Activated T-helper 1 cell treated with anti-CD3 and anti-CD28 coated beads, Interleukin-2, amount 50 U/mL, for 16 hours (primary cell): ENCODE measurements at places on chromosomes 2 and 18.

DNA sequence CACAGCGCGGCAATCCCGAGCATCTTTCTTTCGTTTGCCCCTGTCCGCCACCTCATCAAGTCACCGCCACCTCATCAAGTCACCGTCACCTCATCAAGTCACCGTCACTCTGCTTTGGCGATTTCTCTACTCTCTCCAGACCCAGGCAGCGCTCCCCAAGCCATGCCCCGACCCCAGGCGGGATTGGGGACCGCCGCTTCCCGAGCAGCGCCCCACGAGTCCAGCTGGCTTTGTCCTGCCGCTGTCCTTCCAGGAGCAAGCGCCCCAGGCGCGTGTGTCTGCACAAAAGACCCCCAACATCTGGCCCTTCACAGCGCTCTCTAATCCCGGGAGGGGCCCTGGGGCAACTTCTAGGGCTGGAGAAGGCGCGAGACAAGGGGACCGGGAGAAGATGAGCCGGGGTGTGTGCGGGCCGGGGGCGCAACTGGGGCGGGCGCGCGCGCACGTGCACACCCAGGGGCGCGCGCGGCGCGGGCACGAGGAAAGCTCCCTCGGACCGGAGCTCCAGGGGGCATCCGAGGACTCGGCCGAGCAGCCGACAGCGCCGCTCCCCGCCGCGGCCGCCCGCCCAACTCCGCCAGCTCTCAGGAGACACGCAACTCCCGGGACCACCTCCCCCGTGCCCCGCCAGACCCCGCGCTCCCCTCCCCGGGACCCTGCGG lies 633 bp upstream of the RNF152 start:
- DNase-seq: peak; percentile 7

GRCh38 chr2:147224070-147224469 lies 620.8 kb upstream of the ACVR2A start:
- no peak for DNase-seq

DNA sequence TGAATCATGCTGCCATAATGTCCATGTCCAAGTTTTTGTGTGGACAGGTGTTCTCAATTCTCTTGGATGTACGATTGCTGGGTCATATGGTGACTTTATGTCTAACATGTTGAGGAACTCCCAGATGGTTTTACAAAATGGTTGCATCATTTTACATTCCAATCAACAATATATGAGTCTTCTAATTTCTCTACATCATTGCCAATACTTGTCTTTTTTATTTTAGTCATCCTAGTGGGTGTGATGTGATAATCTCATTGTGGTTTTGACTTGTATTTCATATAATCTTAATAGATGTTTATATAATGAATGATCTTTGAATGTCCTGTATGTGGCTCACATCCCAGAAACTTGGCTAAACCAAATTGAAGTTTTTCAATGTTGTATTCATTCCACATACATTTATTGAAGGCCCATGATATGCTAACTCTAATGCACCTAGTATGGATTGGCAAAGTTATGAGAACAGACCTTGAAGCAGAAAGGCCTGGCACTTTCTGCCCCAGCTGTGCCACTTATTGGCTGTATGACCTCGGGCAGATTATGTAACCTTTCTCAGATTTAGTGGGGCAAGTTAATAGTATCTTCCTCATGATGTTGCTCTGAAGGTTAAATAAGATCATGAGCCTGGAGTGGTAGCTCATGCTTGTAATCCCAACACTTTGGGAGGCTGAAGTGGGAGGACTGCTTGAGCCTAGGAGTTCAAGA lies 205.4 kb downstream of the RAB3GAP1 start:
- no peak for DNase-seq

- no peak for DNase-seq
Observed at GRCh38 chr2:45901468-45902032, 250.1 kb downstream of the PRKCE start.

DNA sequence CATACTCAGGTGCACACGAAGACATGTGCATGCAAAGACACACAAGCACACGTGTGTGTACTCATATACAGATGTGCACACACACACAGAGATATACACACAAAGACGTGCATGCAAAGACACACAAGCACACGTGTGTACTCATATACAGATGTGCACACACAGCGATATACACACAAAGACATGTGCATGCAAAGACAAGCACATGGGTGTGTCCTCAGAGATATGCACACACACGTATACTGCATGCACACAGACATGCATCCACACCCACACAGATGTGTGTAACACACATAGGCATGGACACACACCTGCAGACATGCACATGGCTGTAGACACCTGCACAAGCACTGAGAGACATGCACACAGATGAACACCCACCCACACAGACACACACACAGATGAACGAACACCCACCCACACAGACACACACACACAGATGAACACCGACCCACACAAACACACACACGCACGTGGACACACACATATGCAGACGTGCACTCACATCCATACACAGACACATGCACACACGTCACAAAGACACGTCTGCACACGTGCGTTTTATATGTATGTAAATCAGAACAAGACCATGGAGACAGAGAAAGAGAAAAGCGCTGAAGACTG lies 231.9 kb downstream of the TWIST2 start:
- no peak for DNase-seq

DNA sequence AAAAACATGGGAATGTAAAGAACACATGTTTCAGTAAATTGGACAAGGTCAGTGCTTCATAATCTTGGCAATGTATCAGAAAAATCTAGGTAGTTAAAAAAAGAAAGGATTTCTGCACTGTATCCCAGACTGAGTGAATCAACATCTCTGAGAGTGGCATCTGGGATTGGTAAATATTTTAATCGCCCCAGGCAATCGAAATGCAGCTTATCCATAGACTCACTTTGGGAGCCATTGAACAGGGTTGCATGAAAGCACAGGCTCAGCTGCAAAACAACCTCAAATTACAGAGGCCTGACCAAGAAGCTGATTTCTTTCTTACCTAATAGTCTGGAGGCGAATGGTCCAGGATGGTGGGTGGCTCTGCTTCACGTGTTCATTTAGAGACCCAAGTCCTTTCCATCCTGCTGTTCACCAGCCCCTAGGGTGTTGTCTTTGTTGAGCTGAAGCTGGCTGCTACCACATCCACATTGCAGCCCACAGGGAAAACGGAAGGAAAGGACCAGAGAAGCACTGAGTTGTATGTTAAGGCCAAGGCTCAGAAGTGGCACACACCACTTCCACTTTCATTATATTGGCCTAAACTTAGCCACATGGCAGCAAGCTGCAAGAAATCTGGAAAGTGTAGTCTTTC lies 59.0 kb downstream of the MOGAT1 start:
- DNase-seq: no peak

DNA sequence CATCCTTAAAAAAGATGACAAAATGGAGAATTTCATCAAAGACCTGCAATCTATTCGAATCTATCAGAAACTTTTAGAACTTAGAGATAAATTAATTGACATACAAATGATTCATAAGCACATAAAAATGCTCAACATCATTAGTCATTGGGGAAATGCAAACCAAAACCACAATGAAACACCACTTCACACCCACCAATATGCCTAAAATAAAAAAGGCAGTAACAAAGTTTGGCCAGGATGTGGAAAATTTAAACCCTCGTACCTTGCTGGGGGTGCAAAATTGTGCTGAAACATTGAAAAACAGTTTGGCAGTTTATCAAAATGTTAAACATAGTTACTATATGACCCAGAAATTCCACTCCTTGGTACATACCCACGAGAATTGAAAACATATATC lies 11.5 kb upstream of the EIF2AK3 start:
- DNase-seq: no peak

DNA sequence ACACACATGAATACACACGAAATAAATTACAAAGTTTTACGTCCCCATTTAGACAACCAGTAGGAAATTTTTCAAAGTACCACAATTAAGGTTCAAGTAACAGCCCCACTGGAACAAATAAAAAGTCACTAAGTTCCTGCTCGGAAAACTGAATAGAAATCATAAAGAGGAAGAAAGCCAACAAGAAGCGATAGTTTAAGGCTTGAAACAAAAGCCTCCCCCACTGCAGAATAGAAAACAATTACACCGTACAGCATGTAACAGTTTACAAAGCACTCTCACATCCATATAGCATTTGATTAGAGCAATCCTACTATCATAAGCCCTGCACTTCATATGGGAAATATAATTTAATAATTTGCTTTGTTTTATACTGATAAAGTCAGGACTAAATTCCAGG lies 15.5 kb downstream of the KLF7 start:
- no peak for DNase-seq

DNA sequence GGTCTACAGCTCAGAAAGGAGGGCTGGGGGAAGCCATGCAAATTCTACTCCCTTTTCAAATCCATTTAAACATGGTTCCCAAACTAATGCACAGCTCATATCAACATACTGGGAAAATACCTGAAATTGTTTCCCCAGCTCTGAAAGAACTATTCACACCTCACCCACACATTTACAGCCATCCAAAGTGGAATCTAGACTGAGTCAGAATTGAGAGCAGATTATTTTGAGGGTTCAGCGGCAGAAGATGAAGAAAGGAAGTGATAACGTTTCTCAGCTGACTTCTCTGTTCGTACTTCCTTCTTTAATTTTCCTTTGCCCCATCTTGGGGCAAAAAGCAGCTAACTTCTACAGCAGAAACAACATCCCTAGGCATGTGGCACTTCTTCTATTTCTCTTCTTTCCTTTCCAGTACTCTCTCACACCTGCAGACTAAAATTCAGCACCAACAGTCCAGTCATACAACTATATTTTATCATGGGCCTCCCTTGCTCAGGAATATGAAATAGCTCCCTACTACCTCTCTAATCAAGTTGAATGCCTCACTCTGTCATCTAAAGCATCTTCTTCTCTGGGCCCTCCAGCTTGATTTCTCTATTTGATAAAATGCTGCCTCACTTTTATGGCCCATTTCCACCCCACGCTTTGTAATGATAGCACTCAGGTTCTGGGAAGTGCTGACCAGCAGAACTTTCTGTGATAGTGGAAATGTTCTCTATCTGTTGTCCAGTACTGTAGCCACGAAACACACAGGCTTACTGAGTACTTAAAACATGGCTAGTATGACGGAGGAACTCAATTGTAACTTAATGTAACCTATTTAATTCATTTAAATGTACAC lies 35.9 kb downstream of the ARHGAP25 start:
- no peak for DNase-seq

DNA sequence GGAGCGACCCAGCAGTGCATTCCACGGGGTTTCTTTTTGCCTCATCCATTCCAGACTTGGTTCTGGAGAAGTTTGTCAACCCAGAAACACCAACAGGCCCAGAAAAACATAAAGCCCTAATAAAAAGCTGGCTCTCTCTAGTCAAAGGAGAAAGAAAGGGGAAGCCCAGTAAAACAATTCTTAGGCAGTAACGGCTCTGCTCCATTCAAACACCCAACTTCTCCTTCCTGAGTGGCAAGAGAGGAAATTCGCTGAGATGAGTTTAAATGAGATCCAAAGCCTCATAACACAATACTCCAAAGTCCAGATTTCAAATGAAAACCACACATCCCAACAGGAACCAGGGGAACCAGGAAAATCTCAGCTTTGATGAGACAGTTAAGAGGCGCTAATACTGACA lies 179.9 kb downstream of the RPIA start:
- no peak for DNase-seq

GRCh38 chr2:181621779-181622490 lies 35.0 kb downstream of the CERKL start:
- DNase-seq: no peak

- no peak for DNase-seq
Observed at GRCh38 chr2:9407363-9407811, 15.9 kb downstream of the ITGB1BP1 start.

- no peak for DNase-seq
Observed at GRCh38 chr18:49745045-49746014, 68.0 kb downstream of the ACAA2 start.

DNA sequence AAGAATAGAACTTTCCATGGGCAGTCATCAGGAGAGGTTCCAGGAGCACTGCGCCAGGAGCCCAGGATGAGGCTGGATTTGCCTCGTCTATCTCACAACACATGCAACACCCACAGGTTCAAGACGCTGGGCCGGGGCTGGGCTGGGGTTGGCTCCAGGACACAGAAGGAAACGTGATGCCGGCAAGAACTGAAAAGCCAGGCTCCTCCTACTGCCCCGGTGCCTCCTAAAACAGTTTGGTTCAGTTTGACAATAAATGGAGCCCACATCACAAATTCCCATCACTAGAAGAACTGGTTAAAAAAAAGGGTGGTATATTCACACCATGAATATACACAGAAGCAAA lies 75.9 kb downstream of the INHBB start:
- no peak for DNase-seq

DNA sequence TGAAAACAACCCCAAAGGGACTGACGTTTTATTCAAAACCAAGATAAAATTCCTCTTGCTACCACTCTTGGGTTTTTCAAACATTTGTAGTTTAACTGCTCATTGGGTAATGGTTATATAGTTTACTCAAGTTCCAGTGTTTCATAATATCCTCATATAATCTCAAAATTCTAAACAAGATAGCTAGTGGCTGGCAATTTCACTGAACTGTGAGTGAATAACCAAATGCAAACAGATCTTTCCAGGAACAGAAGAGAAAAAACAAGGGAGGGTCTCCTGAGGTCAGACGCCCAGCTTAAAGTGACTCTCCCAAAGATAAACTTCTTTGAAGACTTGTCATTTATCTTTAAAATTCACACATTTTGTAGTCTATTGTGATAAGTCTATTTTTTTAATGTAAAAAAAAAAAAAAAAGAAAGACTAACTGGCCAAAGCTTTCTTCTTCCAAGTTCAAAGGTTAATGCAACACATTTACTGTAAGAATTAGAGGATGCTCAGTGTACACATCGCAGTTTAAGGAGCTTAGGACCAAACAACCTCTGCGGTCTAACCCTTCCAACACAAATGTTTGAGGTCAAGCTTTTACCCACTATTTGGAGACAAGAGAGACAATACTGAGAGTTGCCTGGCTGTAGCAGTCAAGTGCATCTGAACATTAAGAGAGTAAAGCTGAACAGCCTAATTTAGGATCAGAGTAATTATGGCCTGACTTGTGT lies 26.6 kb downstream of the LPIN2 start:
- no peak for DNase-seq

- no peak for DNase-seq
Observed at GRCh38 chr18:54849683-54850082, 21.4 kb downstream of the RAB27B start.

- no peak for DNase-seq
Observed at GRCh38 chr2:48849770-48850169, 94.2 kb upstream of the LHCGR start.

- no peak for DNase-seq
Observed at GRCh38 chr2:31142110-31142509, 3.9 kb upstream of the GALNT14 start.

GRCh38 chr2:150426724-150427123 lies 60.7 kb downstream of the RND3 start:
- no peak for DNase-seq

DNA sequence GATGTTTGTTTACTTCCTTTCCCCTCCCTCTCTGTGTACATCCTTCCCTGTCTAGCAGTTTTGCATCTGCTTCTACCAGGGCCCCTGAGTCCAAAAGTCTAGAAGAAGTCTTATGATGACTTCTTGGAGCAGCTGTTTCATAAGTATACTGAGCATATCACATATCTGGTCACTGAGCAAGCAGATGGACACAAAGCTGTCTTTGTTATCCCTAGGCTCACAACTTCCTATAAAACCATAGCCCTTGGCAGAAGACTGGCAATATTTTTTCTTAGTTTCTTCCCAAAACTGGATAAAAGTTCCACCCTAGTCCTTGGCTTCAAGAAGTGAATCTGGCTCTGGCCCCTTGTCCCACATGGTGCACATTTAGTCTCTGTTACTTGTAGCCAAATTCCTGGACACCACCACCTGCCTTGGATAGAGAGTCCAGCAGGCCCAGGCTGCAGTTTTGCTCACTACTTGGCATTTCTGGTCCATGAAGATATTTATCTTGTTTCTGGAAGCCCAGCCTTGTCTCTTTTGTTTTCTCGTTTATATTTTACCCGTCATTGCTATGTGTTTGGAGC lies 22.5 kb downstream of the THOC1 start:
- no peak for DNase-seq
